Muscle of arm (tissue), 14 donors: ENCODE measurements at places on chromosomes 6 and 20. TPM values are rescaled to one million over a fixed set of nuclear protein-coding genes. Genes with fewer than 3 reads are reported as not detected.

Gene HLA-DQB2
- polyA plus RNA-seq, result not detected

Gene C6orf120
- polyA plus RNA-seq, result 34.8 TPM

Gene CDSN
- not detected for polyA plus RNA-seq

Gene BTNL2
- 0.48 TPM for polyA plus RNA-seq

Gene OLIG3
- not detected for polyA plus RNA-seq

Gene SLC18B1
- 11.0 TPM for polyA plus RNA-seq

Gene DAAM2
- 23.0 TPM for polyA plus RNA-seq

Gene CYP21A2
- polyA plus RNA-seq, result 1.1 TPM

Gene FAM209B
- not detected for polyA plus RNA-seq
